ENCODE measurements at places on chromosomes 2 and 18.

- no peak for DNase-seq
Observed at GRCh38 chr2:100940240-100940639, 61.8 kb upstream of the RPL31 start.

- DNase-seq, result no peak
Observed at GRCh38 chr2:196941398-196942078, 15.0 kb upstream of the PGAP1 start.

DNA sequence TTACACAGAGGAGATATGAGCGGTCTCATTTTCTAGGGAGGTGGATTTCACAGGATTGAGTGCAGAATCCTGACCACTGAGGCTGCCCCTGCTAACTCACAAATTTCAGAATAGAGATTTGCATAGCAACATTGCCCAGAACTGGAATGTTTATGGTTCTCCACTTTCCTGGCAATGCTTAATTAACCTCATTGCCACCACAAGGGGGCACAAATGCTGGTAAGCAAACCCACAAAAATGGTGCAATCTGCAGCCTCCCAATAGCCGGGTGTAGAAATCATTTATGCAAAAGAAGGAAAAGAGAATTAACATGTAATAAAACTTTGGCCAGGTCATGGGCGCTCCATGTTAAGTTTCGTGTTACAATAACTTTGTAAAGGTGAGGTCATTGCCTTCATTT is 112.4 kb downstream of the CYRIA start:
- DNase-seq, result no peak

GRCh38 chr2:236190674-236191073 is 22.5 kb upstream of the GBX2 start:
- no peak for DNase-seq

DNA sequence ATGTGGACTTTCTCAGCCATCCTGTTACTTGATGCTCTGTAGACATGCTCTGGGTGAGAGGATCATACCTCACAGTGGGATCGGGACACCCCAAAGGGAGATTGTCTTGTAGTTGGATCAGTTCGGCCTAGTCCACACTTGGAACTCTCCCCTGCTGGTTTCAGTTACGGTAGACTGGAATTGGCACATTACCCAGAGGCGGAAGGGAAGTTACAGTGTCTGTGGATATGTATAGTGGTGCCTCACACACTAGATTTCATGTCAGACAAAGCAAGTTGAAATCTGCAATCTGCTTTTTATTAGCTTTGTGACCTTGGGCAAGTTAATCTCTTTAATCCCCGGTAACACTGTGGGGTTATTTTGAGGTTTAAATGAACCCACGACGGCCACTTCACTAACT is 16.2 kb upstream of the CTAGE1 start:
- DNase-seq, result no peak

DNA sequence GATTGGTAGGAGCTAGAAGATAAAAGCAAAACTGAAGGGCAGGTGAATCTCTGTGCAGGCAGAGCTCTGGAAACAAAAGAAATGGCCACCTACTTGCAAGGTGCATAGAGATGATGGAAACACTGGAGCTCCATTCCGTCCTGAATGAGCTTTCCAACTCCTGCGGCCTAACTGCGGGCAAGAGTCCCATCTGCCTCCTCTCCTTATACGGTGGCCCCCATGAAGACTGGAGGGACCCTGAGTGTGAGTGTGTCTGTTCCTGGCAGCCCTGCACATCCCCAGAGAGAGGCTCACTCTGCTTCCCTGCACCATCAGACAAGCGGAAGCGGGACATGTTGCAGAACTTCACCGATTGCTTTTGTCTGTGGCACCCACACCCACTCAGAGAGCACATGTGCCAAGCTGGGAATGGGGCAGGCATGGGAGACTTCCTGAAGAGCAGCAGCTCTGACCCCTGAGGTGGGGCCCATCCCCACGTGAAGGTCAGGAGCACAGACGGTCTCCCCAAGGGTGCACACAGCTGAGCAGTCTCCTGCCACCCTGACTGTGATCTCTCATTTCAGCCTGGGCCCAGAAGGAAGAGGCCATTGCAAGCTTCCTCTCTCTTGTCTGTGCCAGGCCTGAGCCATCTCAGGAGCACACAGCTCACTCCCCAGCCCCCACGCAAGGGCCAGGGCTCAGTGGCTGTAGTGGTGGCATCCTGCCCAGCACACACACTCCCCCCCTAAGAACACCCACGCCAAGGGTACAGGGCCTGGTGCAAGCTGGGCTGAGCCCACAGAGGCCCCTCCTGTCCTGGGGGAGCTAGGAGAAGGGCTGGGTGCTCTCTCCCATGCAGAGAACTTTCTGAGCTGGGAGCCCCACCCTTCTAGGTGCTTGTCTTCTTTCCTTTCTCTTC is 75.3 kb downstream of the STPG4 start:
- DNase-seq, result no peak

- no peak for DNase-seq
Observed at GRCh38 chr18:6366776-6367175, 47.9 kb downstream of the L3MBTL4 start.

DNA sequence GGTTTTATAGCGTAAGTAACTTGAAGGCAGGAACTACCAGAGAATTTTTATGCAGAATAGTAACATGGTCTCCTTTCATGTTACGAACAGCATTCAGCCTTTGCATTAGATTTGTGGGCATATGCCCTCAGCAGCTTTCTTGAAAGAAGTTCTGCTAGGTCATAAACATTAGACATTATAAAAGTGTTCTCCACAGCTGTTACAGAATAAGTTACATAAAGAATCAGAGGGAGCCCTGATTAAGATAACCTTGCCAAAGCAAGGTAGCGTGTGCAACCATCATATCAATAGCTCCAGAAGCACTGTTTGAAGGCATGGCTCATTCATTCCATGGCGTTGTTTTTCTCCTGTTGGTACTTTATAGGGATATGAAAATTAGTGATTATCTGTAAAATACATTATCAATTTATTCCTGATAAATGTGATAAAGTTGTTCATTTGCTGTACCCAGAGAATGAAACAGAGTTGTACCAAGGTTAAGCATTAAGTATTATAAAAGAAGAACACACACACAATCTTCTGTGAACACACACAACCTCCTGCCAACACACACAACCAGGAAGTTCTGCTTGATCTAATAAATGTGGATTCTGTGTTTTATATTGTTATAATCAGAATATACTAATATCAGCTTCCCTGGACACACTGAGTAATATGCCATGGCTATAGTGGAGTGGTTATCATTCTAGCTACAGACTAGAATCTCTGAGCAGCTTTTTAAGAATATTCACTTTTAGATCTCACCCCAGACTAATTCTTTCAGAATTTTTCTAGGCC is 286.7 kb upstream of the SLC39A10 start:
- no peak for DNase-seq

DNA sequence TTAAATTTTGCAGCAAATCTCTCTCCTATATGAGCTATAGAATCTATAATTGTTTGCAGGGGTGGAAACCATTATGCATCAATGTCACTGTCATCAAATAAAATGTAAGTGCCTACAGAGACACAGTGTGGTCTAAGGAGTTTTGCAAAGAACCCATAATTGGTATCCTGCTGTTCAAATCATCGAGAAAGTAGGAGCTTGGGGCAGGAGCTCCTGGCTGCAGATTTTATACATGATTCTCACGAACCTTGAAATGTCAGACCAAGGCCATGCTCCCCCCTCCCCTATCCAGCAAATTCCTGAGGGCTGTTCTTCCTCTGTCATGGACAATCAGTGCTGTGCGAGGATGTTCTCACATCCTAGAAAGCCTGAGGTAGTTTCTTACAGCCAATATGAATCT is 119.5 kb upstream of the CYRIA start:
- DNase-seq, result no peak

DNA sequence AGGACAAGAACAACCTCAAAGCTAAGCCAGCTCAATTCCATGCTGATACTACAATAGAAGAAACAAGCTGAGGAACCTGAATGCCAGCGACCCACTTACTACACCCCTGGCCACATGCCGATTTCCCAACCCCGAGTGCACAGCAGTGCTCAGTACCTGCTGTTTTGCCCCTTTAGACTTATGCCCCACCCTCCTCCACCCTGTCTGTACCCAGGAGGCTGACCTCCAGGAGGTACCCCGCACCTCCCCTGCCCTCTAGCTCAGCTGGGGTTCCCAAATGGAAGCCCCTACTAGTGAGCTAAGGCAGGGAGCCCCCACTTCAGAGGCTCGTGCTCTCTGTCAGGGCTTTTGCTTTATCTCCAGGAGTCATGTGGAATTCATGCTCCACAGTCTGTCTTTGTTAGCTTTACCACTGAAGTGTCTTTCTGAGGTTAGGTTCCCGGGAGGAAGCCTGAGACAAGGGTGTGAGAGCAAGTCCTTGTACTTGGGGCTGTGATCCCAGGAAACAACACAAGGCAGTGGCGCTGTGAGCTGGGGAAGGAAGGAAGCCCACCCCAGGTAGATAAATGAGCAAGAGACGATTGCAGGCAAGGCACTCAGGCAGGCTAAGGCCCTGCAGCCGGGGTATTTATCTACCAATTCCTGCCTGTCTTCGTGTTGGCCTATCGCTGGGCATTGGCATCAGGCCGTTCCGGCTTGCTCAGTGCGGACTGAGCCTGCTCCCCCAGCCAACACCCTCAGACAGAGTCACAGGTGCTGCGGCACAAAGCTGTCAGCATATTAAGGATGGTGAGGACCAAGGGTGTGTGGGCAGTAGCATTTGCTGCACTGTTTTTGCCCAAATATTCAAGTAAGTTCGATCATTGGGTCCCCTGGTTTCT is 220.5 kb downstream of the CYP26B1 start:
- DNase-seq, result no peak

DNA sequence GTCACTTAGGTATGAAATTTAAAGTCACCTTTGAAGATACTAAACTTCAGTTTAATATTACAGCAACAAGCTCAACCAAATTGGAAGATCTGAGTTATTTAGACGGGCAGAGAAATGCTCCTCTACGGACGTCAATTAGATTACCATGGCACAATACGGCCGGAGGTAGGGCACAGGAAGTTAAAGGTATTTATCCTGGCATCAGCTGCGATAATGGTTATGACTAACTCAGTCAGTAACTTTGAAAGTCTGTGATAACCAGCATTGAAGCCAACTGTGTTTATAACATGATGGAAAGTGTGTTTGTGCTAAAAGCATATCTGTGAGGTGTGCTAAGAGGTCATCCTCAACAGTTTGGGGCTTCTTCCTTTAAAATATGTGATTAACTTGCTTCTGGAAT is 117.3 kb downstream of the WDSUB1 start:
- no peak for DNase-seq

DNA sequence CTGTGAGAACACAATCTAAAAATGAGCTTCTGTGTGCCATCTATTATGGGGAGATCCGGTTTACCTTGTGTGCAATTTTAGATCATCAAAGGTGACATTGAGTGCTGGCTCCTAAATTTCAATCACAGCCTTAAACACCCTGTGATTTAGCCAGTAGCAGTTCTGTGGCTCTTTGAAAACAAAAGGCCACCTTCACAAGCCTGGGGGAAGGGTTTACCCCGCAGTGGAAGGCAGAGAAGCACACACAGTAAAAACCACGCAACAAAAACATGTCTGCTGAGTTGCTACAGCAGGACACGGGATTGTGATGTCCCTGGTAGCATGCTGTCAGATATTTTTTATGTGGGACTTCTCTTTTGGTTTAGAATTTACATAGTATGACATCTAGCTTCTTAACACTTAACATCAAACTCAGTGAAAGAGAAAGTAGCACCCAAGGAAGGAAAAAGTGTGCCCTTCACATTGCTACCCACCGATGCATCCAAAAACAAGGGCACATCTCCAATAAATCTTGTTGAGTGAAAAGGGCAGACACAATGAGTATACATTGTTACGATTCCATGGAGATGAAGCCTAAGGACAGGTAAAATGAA is 56.1 kb upstream of the RNF152 start:
- DNase-seq, result no peak

DNA sequence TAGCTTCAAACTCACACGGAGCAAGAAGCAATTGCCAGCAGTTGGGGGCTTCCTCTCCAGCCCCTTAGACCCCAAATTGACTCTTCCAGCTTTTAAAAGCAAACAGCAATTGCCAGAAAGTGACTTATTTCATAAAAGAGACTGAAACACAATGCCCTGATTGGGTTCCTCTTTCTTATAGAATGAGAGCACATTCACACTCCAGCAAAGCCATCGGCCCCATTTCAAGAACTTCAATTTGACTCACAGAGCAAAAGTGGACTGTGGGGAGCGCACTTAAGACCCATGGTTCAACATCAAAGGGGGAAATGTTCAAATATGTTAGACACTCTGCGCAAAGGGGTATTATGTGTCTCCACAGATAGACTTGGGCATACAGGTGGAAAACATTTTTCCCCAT is 484.7 kb downstream of the BCL11A start:
- DNase-seq, result no peak

DNA sequence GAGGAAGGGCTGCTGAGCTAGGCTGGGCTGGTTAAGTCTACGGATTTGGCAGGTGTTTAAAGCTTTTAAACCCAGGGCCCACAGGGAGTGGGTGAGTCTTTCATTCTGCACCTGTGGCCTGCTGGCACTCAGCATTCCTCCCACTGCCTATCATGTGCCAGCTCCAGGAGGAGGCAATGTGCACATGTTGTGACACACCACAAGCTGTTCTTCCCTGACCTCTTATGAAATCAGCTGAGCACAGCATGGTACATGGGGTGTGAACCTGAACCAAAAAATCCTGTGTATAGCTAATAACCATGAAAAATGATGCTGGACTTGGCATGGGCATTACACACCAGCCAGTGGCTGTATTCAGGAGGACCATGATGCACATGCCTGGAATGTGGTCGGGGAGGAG is 297.9 kb upstream of the MMADHC start:
- no peak for DNase-seq

GRCh38 chr2:121085801-121086200 is 199.2 kb downstream of the TFCP2L1 start:
- no peak for DNase-seq

GRCh38 chr2:112012556-112012955 is 42.5 kb upstream of the TMEM87B start:
- no peak for DNase-seq

DNA sequence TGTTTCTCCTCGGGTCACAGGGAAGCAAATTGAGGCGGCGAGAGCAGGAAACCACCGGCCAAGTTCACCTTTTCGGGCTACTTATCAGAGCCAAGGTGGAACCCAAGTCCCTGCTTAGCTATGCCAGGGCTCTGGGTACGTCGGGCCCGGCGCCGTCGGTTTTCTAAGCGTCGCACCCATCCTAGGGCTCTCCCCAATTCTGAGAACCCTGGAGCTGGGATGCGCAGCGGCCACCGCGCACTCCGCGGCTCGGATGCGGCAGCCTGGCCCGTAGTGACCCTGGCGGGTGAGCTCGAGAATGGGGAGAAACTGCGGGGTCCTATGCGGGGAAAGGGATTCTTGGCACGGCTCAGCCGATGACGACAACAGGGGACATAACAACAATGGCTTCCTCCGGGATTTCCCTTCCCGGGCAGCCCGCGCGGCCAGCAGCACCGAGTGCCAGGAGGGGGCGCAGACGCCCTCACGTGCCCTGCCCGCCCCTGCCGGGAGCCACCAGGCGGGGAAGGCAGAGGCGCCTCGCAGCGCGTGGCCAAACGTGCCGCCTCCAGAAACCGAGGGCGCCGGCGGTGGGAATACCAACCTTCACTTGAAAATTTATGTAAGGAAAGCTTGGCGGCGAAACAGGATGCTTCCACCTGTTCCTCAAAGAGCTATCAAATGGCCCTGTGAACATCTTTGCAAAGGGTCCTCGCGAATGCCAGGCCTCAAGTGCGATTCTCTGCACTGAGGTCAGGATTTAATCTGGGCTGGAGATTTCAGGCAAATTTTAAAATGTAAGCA is 2.1 kb upstream of the SLC30A3 start:
- no peak for DNase-seq

All from anterior cingulate cortex (tissue), 58 donors.